Stimulated activated CD8-positive, alpha-beta memory T cell treated with anti-CD3 and anti-CD28 coated beads, Interleukin-7, amount 100 ng/mL, for 1 hour (primary cell): ENCODE measurements at places on chromosomes 4 and X.

DNA sequence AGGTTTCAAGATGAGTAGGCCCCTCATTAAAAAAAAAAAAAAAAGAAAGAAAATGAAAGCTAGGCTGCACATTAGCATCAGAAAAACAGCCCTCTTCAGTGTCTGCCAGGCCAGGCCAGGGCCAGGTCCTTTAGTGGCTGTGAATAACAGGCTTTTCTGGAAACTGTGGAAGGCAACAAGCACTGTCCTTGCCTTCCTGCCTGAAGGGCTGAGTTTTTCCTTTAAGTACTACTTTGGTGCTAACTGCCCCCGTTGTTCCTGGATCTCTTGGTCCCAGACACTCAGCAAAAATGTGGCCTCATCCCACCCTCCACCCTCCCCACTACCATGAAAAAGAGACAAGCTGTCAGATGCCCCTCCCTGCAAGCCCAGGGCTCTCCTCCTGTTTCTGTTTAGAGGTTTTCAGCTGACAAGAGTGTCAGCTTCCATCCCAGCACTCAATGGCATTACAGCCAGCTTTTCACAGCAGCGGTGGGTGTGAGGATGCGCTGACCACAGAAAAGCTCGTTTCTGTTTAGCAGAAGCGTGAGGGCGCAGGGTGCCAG, 174.2 kb downstream of the NHS start:
- DNase-seq = no peak

GRCh38 chr4:184235526-184235925, 17.9 kb upstream of the ENPP6 start:
- DNase-seq = no peak

DNA sequence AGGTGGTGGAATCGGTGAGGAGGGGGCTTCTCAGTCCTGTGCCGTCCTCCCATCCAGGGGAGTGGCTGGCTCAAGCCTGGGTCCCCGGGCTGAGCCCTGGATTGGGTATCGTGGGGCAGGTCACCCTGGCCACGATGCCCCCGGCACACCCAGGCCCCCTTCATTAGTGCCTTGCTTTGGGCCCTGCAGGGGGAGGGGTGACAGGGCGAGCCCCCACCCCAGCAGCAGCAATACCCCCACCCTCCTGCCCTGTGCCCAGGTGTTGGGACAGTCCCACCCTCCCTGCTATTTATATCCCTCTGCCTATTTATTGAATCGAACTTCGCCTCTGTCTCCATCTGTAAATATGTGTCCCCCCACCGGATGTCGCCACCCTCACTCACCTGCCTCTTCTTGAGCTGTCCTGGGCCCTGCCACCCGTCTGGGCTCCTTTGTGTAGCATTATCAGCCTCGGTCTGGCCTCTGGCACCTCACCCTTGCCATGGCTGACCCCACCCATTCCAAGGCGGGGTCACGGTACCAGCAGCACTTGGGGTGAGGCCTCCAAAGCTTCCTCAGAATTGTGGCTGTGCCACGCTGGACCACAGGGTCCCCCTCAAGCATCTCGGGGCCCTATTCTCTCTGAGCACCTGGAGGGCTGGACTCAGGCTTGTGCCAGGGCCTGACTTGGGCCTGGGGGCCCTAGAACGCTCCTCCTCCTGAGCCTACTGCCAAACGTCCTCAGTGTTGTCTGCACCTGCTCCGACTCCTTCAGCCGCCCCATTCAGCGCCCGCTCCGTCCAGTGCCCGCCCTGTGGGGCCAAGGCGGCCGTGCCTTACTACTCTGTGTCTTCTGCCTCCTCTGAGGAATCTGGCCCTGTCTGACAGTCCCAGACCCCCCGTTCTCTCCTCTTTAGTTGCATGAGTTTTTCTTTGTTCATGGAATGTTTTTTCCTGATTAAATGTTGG, 6.1 kb downstream of the LAGE3 start:
- DNase-seq = no peak

- DNase-seq = no peak
Measured at GRCh38 chr4:13905543-13905942, 278.0 kb upstream of the BOD1L1 start.

DNA sequence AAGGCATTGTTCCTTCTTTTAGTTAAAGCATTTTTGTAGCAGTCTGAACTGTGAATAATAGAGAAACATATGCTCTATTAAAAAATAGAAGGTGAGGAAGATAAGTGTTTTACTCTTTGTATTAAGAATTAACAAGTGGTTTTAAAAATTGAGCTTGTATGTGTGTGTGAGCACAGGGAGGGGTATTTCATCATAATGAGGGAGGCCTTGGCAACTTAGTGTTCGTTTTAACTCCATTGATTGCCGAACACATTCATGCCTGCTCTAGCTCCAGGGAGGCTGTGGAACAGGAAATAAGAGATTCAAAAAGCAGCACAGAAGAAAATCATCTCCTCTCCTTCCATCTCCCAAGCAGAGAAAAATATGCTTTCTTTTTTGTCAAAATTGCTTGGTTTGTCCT, 14.8 kb downstream of the SHROOM3 start:
- DNase-seq = no peak

- DNase-seq = no peak
Measured at GRCh38 chr4:9764155-9764696, 17.2 kb upstream of the DRD5 start.

GRCh38 chr4:72468904-72469502, 100.0 kb downstream of the ADAMTS3 start:
- DNase-seq = no peak

GRCh38 chr4:141905751-141906150, 269.4 kb downstream of the IL15 start:
- no peak for DNase-seq

DNA sequence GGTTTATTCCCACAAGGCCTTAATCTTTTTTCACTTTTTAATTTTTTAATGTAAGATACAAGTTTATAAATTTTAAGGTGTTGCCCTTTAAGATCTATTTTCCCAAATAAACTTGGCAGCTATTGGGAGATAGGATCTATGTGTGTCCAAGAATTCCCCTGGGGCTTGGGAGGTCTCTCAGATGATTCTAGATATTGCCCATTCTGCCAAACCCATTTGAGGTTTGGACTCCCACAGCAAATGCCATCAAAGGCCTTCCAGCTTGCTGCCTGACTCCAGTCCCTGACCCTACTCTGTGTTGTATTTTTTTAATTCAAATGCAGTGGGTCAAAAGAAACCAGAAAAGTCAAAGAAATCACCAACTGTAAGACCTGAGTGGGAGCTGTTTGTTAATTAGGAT, 120.0 kb upstream of the CHRDL1 start:
- DNase-seq = no peak

- no peak for DNase-seq
Measured at GRCh38 chr4:91961504-91961903, 342.3 kb upstream of the GRID2 start.

- no peak for DNase-seq
Measured at GRCh38 chrX:15507005-15507404, 6.4 kb downstream of the BMX start.

DNA sequence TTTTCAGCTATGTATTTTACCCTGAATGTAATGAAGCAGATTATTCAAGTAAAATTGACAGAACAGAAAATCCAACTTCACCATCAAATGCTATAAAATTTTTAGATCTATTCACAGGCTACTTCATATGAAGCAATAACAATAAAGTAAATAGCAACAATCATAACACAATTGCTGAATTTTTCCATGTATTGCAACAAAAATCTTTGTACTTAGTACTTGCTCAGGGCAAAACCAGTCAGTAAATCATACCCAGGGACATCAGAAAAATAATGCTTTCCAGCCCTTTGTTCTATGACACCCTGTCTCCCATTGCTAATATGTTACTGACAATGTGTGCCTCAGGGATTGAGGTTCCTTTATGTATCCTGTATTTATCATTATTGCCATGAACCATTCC, 15.5 kb downstream of the TNIP3 start:
- DNase-seq = no peak

DNA sequence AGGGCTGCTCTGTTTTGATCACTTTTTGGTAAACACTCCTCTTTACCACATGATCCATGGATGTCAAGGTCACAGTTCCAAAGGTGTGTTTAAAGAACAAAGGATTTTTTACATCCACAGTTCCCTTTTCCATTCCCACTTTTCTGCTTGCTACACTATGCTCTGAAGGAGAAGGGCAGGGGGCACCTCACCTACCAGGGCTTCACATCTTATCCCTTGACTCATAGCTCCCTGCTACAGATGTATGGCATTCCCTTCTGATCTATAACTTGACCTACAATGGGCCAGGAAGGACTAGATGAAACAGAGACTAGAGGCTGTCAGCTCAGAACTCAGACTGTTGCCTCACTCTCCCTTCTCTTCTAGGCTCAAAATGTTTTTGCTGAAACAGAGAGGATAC, 233.1 kb upstream of the RPS6KA3 start:
- DNase-seq = no peak

- no peak for DNase-seq
Measured at GRCh38 chr4:80956421-80956820, 74.1 kb upstream of the BMP3 start.

DNA sequence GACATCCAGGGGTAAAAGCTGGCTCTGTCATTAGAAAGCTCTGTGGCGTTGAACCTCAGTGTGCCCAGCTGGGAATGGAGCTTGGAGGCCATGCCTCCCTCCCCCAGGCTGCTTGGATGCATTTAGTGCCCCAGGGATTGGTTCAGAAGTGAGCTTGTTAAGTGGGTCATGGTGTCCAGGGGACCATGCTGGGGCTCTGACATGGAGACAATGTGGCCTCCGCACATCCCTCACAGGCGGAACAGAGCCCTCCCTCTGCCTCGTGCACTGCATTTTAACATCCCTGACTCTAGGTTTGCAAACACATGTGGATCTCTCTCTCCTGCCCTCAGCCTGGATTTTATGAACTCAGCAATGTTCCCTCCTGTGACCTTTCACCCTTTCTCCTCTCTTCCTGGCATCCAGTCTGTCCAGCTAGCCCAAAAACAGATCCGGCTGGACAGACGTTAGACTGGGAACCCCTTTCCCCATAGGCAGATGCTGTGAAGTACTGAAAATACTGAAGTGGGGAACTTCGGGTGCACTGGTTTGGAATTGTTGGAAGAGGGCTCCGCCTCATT, 81.5 kb downstream of the SORCS2 start:
- no peak for DNase-seq

DNA sequence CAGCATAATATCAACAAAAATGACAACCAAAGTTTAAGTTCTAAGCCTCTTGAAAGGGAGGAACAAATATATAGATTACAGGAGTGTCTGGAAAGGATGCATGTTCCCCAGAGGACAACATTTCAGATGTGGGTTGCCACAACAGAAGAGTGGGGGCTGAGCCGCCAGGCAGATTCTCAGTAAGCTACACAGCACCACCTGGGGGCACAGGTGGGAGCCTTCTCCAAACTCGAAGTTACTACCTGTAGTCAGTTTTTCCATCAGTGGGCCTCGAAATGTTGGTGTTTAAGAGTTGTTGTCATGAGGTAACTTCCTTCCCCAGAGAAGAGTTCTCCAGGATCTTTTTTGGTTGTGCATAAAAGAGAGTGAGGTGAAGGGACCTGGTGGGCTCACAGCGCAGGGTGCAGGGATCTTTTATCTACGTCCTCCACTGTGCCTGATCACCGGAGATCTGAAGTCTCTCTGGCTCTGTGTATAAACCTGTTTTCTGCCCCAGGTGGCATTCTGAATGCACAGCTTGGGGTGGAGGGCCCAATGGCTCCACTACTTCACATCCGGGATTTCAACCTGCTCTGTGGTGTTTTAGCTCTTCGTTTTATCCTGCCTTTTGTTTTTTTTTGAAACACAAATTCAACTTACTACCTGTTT, 58.4 kb upstream of the STS start:
- no peak for DNase-seq

GRCh38 chr4:123133397-123134050, 211.1 kb upstream of the NUDT6 start:
- no peak for DNase-seq

DNA sequence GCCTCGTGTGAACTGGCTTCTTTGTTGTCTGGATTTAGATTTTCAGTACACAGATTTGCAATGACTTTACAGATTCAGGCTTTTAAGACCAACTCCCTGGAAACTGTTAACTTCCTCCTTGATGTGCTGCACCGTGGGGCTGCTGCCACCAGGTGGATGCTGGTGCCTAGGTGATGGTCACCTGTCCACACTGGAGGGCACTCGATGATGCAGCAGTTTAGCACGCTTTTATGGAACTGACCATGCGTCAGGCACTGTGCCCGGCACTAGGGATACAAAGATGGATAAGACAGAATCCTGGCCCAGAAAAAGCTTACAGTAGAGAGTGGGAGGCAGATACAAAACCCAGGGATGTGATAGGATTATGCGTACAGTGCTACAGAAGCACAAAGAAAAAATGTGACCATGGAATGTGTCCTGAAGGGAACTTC, 180.7 kb downstream of the CEP135 start:
- DNase-seq = no peak

- no peak for DNase-seq
Measured at GRCh38 chrX:37912777-37913176, 65.4 kb upstream of the DYNLT3 start.

GRCh38 chr4:116361790-116362189, 723.6 kb downstream of the TRAM1L1 start:
- DNase-seq = no peak

GRCh38 chr4:24002330-24002966, 112.6 kb upstream of the PPARGC1A start:
- DNase-seq = no peak

- DNase-seq = no peak
Measured at GRCh38 chr4:158801066-158801465, 32.2 kb downstream of the FNIP2 start.

- DNase-seq = no peak
Measured at GRCh38 chr4:87388901-87389300, 2.1 kb downstream of the HSD17B11 start.

DNA sequence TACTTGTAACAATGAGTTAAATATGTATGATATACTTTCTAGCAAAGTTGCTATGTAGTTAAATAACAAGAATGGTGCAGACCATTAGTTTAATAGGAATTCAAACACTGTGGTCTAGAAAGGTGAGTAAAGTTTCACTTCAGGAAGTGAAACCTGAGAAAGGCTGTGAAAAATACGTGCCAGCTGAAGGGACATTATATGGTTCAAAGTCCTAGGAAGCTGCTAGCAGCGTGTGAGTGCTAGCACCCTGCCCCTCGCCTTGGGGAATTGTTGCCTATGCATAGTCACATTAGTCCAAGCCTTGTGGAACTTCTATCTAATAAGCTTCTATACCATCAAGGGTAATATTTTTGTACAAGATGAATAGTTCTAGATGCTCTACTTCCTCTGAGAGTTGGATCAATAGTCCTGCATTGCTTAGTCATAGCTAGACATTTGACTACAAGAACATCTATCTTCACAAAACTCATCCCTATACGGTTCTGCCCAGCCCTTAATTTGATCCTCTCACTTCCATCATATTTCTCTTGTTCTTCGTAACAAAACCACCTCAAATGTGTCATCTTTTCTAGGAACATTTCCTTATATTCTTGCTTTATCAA, 45.8 kb upstream of the ARSJ start:
- DNase-seq = no peak

DNA sequence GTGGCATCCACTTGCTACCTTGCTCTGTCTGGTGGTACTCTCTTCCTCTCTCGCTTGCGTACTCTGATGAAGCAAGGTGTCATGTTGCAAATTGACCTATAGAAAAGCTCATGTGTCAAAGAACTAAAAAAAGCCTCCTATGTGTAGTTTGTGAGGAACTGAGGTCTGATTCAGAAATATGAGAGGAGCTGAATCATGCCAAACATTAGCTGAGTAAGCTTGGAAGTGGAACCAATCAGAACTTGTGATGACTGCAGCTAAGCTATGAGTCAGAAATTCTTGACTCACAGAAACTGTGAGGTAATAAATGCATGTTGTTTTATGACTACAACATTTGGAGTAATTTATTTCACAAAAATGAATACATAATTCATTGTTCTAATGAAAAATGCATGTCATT, 2138.8 kb downstream of the PCDH7 start:
- DNase-seq = no peak

GRCh38 chr4:65007841-65008439, 598.7 kb upstream of the TECRL start:
- DNase-seq = no peak

- DNase-seq = no peak
Measured at GRCh38 chrX:118565853-118566252, 70.2 kb downstream of the DOCK11 start.
